Stimulated activated CD8-positive, alpha-beta memory T cell treated with anti-CD3 and anti-CD28 coated beads, Interleukin-12 subunit alpha, Interleukin-12 subunit beta, amount 100 ng/mL, for 1 hour (primary cell): ENCODE measurements at places on chromosomes 3 and 15.
A peak's percentile ranks its signal among the peaks of the same experiment; 100 is the strongest.

- DNase-seq = no peak
Observed at GRCh38 chr3:153069598-153070510, 92.2 kb upstream of the RAP2B start.

- DNase-seq = no peak
Observed at GRCh38 chr15:60797444-60798040, 318.6 kb upstream of the ICE2 start.

- DNase-seq = no peak
Observed at GRCh38 chr3:177928172-177928873, 607.9 kb upstream of the KCNMB2 start.

DNA sequence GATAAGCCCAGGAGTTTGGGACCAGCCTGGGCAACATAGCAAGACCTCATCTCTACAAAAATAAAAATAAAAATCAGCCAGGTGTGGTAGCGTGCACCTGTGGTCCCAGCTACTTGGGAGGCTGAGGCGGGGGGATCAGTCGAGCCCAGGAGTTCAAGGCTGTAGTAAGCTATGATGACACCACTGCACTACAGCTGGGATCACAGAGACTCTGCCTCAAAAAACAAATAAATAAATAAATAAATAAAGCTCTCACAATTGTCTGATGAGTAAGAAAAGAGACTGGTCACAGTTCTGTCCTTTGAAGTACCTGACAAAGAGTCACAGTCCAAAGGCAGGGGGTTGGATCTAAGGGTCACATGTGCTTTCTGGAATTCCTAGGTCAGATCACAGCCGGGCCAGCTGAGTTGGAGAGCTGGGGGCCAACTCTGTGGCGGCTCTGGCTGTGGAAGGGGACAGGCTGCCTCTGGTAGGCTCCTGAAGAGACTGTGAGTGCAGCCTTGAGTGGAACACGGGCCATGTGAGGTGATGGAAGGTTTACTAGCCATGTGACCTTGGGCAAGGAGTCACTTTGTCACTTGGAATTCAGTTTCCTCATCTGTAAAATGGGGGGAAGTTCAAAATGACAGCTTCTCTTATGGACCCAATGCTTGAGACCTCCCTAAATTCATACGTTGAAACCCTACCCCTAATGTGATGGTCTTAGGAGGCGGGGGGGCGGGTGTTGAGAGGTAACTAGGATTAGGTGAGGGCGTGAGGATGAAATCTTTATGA, 47.2 kb downstream of the WHAMM start:
- DNase-seq = no peak

DNA sequence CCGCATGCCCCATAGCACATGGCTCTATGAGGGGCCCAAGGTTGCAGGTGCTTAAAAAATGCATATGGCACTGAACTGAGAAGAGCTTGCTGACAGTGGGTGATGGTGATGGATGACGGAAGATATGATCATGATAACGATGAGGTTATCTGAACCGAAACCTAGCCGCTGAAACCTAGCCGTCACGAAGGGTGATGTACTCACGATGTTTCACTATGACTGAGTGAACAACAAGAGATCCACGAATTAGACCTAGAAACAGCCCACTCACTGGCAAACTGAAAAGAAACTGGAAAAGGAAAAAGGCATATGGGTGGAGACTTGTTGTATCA, 57.6 kb upstream of the BCL6 start:
- peak; percentile 23 for DNase-seq

- no peak for DNase-seq
Observed at GRCh38 chr3:158974904-158975303, 173.1 kb downstream of the MFSD1 start.

DNA sequence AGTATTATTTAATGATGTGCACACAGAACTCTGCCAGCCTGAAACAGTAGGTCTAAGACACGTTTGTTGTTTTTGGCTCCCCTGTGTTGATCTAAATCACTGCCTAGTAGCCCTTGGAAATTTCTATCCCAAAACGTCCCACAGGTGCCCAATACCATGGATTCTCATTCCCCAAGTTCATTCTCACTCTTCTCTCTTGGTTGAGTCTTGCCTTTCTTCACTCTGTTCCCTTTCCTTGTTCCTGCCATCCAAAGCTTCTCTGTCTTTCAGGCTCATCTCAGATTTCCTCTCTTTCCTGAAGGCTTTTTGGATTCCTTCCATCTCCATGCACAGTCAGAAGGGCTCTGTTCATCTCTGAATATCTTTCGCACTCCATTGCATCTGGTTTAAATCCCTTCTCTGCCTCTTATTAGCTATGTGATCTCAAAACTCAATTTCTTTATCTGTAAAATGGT, 54.2 kb downstream of the PPARG start:
- no peak for DNase-seq

DNA sequence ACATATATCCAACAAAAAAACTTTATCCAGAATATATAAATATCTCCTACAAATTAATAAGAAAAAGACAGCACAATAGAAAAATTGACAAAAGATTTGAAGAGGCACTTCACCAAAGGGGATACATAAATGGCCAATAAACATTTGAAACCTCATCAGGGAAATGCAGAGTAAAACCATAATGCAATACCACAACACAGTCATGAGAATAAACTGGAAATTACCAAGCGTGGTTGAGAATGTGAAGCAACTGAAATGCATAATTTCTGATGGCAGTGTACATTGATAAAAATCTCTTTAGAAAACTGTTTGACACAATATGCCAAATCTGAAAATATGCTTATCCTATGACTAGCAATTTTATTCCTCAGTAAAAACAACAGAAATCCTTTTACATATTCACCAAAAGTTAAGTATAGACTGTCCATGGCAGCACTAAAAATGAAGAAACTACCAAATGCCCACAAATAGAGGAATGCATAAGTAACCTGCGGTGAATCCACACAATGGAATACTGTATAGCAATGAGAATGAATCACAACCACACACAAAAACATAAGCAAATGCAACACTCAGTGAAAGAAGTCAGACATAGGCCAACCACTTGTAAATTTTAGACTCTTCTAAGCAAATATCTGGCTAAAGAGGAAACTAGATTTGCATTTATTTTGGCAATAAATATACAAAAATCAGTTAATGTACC, 7.9 kb downstream of the LYZL4 start:
- no peak for DNase-seq

DNA sequence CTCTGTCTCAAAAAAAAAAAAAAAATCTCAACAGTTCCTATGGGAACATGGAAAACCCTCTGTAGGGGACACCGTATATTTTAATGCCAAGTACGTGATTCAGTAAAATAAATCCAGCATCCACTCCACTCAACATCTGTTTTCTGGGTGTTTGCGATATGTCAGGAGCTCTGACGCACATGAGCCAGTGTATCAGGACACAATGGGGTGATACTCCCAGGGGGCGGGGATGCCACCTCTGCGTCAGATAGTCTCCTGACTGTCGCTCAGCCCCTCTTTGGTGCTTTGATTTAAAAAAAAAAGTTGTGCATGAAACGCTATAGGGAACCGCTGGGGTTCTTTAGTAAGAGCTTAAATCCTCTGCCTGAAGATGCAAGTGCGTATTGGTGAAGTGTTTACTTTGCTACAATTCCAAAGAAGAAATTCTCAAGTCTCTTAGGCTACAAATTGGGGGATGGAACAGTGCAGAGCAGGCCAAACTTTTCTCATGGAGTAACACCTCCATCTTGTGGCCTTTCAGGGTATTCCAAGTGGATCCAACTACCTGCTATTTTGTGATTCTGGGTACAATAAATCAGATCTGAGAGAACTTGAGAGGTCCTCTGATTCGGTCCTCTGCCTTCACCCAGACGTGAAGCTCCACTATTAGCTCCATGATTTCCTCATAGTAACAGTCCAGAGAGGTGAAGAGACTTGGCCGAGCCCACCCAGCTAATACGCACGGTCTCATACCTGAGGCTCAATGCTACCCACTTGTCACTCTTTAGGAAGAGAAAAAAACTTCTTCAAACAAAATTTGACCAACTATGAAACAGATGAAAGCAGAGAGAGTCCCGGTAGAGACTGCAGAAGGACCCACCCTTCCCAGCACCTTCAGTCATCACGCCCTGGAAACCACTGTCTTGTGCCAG, 9.3 kb upstream of the NR2E3 start:
- no peak for DNase-seq

DNA sequence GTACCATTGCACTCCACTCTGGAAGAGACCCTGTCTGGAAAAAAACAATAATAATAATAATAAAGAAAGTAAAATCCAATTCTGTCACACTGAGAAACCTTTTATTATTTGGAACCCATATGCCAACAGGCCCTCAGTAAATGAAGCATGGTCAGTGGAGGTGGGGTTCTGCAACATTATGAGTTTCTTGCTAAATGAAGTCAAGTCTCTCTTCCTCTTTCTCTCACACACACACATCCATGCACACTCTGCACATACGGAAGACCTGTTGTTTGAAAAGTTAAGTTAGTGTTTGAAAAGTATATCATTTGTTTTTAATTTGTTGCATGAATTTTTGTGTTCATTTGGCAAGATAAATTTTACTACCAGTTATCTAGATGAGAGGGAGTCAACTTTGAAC, 27.8 kb downstream of the GAP43 start:
- DNase-seq = no peak

GRCh38 chr15:101689901-101690300, 34.4 kb downstream of the TARS3 start:
- no peak for DNase-seq

DNA sequence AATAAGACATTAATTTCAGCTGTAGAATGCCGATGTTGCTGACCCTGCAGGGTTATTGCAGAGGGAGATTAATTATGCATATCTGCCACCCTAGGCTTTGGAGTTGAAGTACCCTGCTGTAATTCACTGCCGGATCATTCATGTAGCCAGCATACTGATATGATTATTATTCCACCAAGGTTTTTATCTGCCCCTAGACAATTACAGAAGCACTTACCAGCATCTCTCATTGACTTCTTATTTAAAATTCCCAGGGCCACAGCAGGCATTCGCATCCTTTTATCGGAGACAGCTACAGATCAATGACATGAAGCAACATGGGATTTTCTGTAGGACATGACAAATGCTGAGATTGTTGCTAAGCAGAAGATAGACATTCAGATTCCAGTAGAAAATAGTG, 31.3 kb downstream of the IL1RAP start:
- no peak for DNase-seq

DNA sequence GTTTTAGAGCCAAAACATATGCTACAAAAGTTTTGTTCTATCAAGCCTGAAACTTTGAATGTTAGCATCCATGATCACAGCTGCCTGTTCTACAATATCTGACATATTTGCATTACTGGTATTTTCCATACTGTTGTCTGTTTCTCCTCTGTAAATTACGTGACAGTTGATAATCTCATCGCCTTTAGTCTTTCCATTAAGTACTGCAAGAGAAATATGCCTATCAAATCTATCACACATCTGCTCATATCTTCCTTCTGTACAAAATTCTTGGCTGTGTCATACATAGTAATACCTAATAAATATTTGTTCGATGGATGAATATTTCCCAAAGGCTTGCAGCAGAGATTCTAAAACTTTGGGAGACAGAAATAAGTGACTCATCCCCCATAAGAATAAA, 717.3 kb downstream of the OTOL1 start:
- no peak for DNase-seq

- DNase-seq = no peak
Observed at GRCh38 chr3:16551342-16551976, 38.0 kb upstream of the RFTN1 start.

DNA sequence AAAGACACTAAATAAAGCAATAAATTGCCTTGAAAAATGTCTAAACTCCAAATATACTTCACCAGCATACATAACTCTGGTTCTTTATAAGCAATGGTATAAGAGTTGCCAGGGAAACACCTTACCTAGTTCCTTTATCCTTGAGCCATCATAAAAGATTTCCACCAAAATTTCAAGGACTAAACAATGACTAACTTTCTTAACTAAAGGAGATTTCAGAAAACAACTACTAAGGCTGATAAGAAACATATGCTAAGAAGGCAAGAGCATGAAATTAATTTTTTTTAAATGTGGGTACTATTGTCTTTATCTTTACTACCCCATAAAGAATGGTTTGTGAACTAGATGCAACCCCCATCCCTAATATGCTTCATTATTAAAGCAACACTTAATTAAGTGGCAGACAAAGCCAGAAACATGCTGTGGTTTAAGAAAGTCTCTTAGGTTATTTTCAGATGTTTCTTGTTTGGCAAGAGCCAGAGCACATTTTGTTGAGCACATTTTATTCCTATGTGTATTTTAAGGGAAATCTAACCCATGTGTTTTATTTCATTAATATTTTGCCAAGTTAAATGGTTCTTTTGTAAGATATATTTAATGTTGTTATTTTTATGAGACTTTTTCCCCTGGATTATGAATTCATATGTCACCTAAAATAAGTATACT, 17.4 kb upstream of the VEPH1 start:
- DNase-seq = no peak

- DNase-seq = peak; percentile 27
Observed at GRCh38 chr3:121431726-121432517, 113.9 kb downstream of the POLQ start.

DNA sequence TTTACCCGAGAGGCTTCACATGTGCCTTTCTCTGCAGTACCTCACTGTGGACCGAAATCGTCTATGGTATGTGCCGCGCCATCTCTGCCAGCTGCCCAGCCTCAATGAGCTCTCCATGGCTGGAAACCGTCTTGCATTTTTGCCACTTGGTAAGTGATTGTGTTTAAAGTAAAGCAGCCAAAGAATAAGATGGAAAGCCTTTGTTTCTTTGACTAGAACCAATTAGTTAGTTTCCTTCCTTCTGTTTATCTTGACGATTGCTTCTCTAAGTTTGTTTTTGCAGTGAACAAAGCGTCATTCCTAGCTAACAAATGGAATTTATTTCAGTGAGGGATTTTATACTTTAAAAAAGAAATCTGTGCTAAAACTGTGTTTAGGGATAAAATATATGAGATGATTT, 82.7 kb downstream of the LRRC28 start:
- DNase-seq = no peak

DNA sequence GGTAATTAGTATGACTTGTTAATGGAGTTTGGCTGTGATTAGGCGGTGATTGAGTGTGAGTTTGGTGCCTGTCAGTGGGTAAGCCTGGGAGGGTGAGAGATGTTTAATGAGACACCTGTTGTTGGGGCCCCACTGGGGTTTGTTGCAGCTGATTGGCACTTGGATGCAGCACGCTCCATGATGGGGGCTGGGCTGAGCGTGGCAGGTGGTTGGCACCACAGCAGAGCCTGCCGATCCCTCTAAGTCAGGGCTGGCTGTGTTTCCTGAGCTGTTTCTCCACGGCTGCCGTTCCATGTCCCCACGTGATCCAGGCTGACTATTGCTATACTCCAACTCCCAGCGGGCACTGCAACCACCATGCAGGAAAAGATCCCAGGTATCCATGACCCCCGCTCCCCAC, 93.5 kb upstream of the ARRDC4 start:
- DNase-seq = no peak

GRCh38 chr3:11461226-11461625, 182.5 kb downstream of the VGLL4 start:
- no peak for DNase-seq
